ENCODE measurements at places on chromosomes 11 and 22.

GRCh38 chr11:62391642-62392425 is 27.0 kb upstream of the SCGB1A1 start:
- H3K36me3 ChIP-seq, result no peaks in the 10 kb centered on the region
- peaks cover 9% of the 10 kb centered on the region for H3K4me1 ChIP-seq
- H3K27me3 ChIP-seq, result no peaks in the 10 kb centered on the region
- DNase-seq, result no peak
- H3K4me3 ChIP-seq, result no peak overlapping the region

DNA sequence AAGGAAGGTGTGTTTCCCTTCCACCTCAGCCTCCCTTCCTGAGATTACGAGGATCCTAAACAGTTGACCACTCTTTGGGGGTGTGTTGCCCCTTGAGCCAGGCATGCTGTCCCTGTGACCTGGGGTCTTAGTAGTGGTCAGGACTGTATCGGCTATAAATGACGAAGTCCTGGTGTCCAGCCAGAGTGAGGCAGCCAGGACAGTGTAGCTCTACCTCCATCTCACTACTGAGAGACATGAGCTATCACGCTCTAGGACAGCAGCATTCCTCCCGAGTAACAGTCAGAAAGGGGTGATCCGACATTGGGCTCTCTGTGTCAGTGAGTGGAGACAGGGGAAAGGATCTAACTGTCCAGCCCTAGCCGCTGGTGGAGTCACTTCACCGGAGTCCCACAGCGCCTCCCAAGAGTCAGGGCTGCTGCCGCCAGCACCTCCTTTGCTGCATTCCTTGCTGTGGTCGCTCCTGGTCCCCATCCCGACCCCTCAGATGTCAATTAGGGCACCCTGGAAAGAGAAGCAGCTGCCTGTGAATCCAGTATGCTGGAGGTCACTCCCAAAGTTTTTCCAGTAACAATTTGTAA is 3.3 kb upstream of the B3GNT6 start:
- no peaks in the 10 kb centered on the region for H3K4me1 ChIP-seq
- no peak for DNase-seq
- no peaks in the 10 kb centered on the region for H3K27me3 ChIP-seq
- no peak overlapping the region for H3K4me3 ChIP-seq
- H3K36me3 ChIP-seq, result no peaks in the 10 kb centered on the region

DNA sequence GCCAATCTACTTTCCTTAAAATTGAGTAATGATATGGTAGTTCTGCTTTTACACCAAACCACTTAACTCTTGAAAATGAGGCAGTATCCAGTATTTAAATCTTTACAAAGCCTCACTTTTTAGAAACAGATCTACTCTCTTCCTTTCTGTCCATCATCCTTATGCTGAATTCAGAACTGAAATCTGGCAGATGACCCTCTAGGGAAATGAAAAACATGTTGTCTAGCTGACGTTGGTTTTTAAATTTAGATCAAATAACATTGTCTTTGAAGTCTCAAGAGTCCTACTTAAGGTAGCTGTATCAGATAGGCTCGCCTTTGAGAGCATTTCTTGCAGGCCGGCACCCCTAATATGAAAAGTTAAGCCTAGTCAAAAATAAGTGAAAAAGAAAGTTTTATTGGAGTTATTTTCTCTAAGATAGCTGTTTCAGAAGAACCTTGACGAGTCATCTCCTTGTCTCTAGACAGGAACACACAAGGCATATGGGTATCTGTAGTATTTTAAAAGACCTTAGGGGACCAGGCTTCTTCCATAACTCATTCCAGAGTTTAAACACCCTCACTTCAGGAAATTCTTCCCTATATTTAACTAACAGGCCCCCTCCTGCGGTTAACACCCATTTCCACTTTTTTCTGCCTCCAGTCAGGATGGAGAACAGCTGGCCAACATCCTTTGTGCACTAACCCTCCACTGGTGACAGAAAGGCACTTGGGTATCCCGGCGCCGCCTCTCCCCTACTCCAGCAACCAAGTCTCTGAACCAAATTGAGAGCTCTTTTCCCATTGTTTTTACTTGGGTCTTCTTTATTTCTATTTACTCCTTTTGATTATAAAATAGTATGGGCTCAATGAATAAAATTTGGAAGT is 81.2 kb downstream of the WNT11 start:
- no peaks in the 10 kb centered on the region for H3K27me3 ChIP-seq
- no peaks in the 10 kb centered on the region for H3K4me1 ChIP-seq
- DNase-seq, result no peak
- H3K36me3 ChIP-seq, result no peaks in the 10 kb centered on the region
- H3K4me3 ChIP-seq, result no peak overlapping the region

DNA sequence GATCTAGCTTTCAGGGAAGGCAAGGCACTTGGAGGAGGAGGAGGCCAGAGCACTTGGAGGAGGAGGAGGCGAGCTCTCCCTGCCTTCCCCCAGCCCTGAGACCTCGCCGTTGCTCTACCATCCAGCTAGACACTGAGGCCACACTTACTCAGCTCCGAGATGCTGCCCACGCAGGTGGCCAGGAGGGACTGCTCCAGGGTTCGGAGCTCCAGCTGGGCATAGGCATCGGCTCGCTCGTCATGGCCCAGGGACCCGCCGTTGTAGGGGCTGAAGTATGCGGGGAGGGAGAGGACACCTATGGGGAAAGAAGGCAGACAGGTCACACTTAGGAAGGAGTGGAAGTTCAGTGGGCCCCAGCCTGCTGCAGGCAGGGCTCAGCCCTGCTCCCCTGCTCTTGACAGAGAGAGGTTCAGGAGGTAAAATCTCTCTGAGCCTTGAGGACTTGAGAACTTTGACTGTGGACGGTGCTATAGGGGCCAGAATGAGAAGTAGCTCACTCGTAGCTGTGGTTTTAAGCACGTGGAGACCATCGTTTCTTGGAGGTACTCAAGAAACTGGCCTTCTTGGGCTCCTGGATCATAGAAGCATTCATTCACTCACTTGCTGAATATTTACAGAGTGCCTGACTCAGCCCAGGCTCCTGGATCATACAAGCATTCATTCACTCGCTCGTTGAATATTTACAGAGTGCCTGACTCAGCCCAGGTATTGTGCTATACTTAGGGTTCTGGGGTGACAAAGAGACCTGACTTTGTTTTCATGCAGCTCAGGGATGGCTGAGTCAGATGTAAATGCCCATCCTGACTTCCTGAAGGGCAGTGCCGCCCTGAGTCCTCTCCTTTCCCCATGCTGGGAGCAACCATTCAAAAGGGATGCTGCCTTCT is 99.2 kb downstream of the NAT10 start:
- H3K4me1 ChIP-seq, result peaks cover 15% of the 10 kb centered on the region
- H3K27ac ChIP-seq, result peak overlapping the region; percentile 49
- H3K4me3 ChIP-seq, result no peak overlapping the region
- H3K27me3 ChIP-seq, result no peaks in the 10 kb centered on the region
- H3K36me3 ChIP-seq, result no peaks in the 10 kb centered on the region
- no peak for DNase-seq

DNA sequence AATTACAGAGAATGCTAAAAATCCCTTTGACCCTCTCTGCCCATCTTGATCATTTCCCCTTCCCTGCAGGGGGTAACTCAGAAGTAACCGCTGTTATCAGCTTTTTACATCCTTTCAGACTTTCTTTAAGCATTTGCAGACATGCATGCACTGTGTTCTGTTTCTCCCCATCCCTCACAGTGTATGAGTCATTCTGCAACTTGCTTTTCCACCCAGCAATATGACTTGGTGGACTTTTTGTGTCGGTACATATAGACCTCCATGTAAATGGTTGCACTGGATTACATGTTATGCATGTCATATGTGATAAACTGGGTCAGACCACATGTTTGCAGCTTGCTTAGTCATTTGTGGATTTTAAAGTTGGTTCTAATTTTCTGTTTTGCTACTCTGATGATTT is 87.7 kb upstream of the NECTIN1 start:
- H3K36me3 ChIP-seq, result no peaks in the 10 kb centered on the region
- no peak overlapping the region for H3K4me3 ChIP-seq
- no peak overlapping the region for H3K27ac ChIP-seq
- no peaks in the 10 kb centered on the region for H3K4me1 ChIP-seq
- no peak for DNase-seq

DNA sequence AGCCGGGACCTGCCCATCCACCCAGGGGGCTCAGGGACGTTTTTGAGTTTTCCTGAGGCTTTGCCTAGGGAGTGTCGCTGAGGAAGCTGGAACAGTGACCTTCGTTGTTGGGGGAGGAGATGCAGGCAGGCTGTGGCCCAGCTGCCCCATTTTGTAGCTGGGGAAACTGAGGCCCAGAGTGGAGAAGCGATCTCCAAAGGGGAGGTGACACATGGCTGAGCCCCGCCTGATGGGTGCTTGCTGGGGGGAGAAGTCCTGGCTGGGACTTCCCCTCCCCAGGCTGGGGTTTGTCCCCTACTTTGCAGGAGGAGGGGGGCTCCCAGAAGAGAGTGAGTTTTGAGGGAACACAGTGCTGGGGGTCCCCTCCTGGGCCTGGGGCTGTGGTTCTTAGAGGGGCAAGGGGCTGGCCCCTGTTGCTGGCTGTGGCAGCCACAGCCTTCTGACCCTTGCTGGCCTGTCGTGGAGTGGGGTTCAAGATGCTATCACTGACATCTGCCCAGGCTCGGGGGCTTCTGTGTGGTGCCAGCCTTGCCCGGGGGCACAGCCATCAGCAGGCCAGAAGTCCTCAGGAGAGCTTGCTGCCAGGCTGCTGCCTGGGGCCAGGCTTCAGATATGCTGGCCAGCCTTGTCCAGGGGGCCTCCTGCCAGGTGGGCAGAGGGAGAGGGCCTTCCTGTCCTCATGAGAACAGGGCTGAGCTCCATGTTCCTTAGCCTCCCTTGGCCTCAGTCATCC is 21.4 kb downstream of the KCNQ1 start:
- H3K4me1 ChIP-seq, result no peaks in the 10 kb centered on the region
- no peaks in the 10 kb centered on the region for H3K36me3 ChIP-seq
- DNase-seq, result peak; percentile 32
- H3K27me3 ChIP-seq, result no peaks in the 10 kb centered on the region

GRCh38 chr11:25733777-25734176 is 598.2 kb upstream of the ANO3 start:
- no peaks in the 10 kb centered on the region for H3K27me3 ChIP-seq
- H3K27ac ChIP-seq, result no peak overlapping the region
- H3K4me1 ChIP-seq, result no peaks in the 10 kb centered on the region
- H3K4me3 ChIP-seq, result no peak overlapping the region
- no peak for DNase-seq
- no peaks in the 10 kb centered on the region for H3K36me3 ChIP-seq

DNA sequence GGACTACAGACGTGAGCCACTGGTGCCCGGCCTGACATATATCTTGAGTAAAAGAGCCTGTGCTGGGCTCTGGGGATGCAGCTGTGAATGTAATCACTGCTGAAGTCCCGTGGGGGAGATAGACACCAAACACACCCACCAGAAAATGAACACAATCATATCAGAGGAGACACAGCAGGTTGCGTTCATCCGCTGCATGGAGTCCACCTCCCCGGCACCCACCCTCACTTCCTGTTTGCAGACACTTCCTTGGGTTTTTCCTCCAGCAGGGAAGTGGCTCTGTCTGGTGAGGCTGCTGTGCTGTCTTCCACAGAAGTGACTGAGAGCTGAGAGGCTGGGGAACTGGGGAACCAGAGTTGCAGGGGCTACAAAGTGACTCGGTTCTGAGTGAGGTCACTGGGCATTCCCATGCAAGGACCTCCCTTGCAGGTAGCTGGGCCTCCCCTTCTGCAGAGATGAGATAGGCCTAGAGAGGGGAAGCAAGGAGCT is 7.2 kb downstream of the MICALL1 start:
- no peaks in the 10 kb centered on the region for H3K4me1 ChIP-seq
- peaks cover 94% of the 10 kb centered on the region for H3K36me3 ChIP-seq
- no peak overlapping the region for H3K4me3 ChIP-seq
- H3K27ac ChIP-seq, result peak overlapping the region; percentile 7
- H3K27me3 ChIP-seq, result no peaks in the 10 kb centered on the region

- H3K27me3 ChIP-seq, result no peaks in the 10 kb centered on the region
- H3K4me3 ChIP-seq, result no peak overlapping the region
- H3K36me3 ChIP-seq, result no peaks in the 10 kb centered on the region
- H3K4me1 ChIP-seq, result no peaks in the 10 kb centered on the region
- no peak overlapping the region for H3K27ac ChIP-seq
- no peak for DNase-seq
Observed at GRCh38 chr22:35612903-35613302, 4.2 kb downstream of the MB start.

- peak overlapping the region; percentile 33 for H3K27ac ChIP-seq
- H3K27me3 ChIP-seq, result no peaks in the 10 kb centered on the region
- peak overlapping the region; percentile 57 for H3K4me3 ChIP-seq
- H3K36me3 ChIP-seq, result no peaks in the 10 kb centered on the region
Observed at GRCh38 chr22:19986410-19987341, 29.9 kb downstream of the ARVCF start.

DNA sequence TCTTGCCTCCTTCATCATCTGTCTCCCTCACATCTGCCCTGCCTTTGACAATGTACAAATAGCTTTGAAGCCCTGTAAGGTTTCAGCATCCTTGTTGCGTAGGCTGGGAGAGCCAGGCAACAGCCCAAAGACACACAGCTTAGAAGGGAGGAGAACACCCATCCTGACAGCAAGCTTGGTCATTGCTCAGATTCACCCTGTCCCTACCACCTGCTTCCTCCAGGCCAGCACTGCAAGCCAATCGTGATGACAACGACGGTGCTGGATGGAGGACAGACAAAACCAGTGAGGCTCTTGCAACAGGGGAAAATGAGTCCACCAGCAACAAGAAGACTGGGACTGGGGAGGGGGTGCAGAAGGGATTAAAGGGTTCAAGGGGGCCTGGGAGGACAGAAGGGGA is 32.9 kb upstream of the CD5 start:
- no peaks in the 10 kb centered on the region for H3K36me3 ChIP-seq
- no peaks in the 10 kb centered on the region for H3K4me1 ChIP-seq
- H3K27me3 ChIP-seq, result no peaks in the 10 kb centered on the region
- no peak for DNase-seq
- no peak overlapping the region for H3K4me3 ChIP-seq

DNA sequence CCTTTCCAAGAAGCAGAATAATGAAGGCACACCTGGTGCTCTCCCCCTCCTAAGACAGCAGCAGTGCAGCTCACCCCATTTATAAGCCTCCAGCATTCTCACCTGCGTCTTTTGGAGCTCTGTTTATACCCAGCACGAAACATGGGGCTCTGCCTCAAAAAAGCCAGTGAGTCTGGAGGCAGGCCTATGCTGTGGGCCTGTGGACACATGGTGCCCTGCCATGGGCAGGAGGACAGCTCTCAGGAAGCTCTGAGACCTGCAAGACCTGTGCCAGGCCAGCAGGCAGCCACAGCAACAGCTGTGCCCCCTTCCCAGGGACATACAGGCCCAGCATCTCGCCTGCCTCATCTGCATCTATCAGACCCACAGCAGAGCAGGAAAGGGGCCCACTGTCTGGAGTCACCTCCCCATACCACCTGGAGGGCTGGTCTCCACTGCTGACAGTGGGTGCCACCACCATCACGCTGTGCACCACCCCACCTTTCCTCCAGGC is 64.2 kb downstream of the DGCR2 start:
- H3K27ac ChIP-seq, result no peak overlapping the region
- peaks cover 8% of the 10 kb centered on the region for H3K4me1 ChIP-seq
- H3K27me3 ChIP-seq, result no peaks in the 10 kb centered on the region
- peaks cover 41% of the 10 kb centered on the region for H3K36me3 ChIP-seq

Measured in RWPE2 (cell line).